ENCODE measurements at places on chromosomes 1 and 21.

DNA sequence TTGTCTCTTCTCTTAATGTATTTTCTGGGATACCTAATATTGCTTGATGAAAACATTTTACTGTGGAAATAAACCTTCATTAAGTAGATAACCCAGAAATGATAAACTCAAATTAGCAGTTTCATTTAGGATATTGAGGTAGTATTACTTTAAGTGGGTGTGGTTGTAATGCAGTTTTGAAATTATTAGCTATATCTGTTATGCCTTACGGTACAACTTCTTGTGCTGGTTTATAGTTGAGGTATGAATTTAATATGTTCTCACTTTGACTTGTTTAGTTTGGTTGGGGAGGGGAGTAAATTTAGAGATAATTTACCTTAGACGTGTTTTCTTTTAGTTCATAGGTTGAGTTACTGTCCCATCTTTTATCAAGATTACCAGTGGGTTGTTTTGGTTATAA lies 111.0 kb downstream of the POU2F1 start:
- no peak for DNase-seq

DNA sequence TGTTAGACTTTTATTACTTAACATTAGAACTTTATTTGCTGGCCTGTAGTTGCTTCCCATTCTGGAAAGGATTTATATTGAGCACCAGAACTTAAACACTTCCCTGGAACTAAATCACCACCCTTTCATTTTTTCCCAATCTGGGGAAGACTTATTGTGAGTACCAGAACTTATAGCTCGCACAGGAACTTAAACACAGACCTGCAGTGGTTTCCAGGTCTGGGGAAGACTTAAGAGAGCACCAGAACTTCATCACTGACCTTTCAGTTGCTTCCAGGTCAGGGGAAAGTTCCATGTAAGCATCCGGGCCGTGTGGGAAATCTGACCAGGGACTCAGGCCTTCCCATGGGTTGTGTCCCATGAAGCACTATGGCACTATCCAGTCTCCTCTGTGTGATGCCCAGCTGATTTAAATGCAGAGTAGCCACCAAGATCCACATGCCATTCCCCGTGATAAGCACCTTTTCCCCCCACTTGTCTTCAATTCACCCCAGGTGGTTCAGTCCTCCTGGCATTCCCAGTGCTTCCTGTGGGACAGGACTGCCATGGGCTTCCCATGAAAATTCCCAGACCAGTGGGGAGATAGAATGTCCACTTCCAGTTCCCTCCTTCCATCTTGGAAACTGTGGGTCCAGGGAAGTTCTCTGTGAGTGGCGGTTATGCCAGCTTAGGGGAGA lies 48.9 kb downstream of the C4BPA start:
- no peak for DNase-seq

GRCh38 chr1:54922921-54923421 lies 36.0 kb upstream of the DHCR24 start:
- no peak for DNase-seq

- DNase-seq: no peak
Observed at GRCh38 chr1:6731905-6732304, 30.3 kb upstream of the DNAJC11 start.

DNA sequence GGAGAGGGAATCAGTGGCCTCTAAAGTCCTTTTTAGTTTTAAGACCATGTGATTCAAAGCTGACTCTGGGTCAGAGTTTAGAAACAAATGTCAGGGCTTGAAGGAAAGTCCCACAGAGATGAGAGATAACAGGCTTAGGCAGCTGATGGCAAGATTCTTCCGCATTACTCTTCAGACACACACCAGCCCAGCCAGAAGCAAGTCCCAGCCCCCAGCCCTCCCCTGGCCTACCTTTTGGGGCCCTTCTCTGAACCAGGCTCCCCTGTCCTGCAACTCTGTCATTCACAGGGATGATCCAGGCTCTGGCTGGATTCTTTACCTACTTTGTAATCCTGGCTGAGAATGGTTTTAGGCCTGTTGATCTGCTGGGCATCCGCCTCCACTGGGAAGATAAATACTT lies 13.1 kb upstream of the CASQ1 start:
- DNase-seq: no peak

GRCh38 chr1:232764458-232765251 lies 40.6 kb upstream of the MAP10 start:
- DNase-seq: no peak

- no peak for DNase-seq
Observed at GRCh38 chr21:42060166-42060565, 11.0 kb upstream of the UMODL1 start.

GRCh38 chr21:40255518-40256444 lies 388.5 kb downstream of the PCP4 start:
- DNase-seq: no peak

Measured in activated CD8-positive, alpha-beta memory T cell treated with anti-CD3 and anti-CD28 coated beads for 24 hours (primary cell).